Immature natural killer cell (primary cell): ENCODE measurements at places on chromosomes 6 and 20. TPM values are rescaled to one million over a fixed set of nuclear protein-coding genes. Genes with fewer than 3 reads are reported as not detected.

GRCh38 chr6:131062241-131063027, 611 bp downstream of the EPB41L2 start:
- DNase-seq = peak; percentile 19

The ADAM33 gene
- not detected for polyA plus RNA-seq

The VWA7 gene
- 0.21 TPM for polyA plus RNA-seq

GRCh38 chr6:167566711-167567141, 241.8 kb downstream of the TTLL2 start:
- no peak for DNase-seq

The BAG2 gene
- 1.7 TPM for polyA plus RNA-seq

The EYA2 gene
- polyA plus RNA-seq = not detected

DNA sequence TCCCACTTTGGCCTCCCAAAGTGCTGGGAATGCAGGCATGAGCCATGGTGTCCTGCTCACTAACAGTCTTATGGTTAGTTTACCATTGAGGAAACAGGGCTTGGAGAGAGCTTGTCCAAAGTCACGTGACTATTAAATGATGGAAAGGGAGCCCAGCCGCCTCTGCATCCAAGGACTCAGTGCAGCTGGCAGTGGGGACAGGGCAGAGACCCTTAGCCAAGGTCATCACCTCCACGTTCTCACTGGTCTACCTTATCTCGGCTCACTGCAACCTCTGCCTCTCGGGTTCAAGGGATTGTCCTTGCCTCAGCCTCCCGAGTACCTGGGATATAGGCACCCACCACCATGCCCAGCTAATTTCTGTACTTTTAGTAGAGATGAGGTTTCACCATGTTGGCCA, 109.3 kb downstream of the SLC23A2 start:
- DNase-seq = no peak

The DEF6 gene
- polyA plus RNA-seq = 95.1 TPM

The EDN1 gene
- polyA plus RNA-seq = not detected

The FANCE gene
- 2.2 TPM for polyA plus RNA-seq

DNA sequence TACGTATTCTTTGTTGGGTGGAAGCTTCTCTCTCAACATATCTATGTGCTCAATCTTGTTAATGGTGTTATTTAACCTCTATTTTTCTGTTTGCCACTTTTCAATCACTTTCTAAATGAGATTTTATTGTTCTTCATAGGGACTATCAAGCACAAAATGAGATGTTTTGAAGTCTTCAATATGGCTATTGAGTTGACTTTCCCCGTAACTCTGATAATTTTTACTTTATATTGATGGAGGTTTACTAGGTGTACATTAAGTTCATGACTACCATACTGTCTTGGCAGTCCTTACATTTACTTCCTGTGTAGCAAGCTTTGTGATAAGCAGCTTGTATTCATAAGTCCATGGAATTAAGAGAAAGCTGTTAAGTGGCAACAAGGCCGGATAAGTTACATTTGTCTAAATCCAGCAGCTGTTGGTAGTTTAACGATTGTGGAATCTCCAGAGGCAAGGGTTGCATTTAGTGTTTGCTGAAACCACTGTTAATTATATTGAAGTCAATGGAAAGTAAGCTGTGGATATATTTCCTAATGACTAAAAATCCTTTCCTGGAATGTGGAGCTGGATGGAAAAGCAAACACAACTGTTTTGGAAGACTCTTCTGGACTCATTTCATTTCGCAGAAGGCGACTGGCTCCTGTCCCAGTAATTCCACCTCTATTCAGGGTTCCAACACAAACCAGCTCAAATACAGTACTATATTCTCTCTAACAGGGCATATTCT, 57.3 kb upstream of the SMIM29 start:
- no peak for DNase-seq

DNA sequence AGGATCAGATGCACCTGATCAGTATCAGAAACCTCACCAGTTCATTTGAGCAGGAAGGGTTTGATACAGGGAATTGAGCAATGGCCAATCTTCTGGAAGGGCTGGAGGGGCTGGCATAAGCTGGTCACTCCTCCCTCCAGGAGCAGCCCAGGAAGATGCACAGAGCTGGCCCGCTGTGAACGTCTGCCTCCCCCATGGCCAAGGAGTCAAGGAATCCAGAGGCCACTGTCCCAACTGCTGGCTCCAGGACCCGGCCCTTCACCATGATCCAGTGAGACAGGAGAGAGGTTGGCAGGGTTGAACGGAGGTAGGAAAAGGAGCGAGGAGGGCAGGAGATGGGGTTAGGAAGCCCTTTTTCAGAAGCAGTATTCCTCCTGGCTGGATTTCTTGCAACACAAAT, 113.9 kb upstream of the CST7 start:
- no peak for DNase-seq

DNA sequence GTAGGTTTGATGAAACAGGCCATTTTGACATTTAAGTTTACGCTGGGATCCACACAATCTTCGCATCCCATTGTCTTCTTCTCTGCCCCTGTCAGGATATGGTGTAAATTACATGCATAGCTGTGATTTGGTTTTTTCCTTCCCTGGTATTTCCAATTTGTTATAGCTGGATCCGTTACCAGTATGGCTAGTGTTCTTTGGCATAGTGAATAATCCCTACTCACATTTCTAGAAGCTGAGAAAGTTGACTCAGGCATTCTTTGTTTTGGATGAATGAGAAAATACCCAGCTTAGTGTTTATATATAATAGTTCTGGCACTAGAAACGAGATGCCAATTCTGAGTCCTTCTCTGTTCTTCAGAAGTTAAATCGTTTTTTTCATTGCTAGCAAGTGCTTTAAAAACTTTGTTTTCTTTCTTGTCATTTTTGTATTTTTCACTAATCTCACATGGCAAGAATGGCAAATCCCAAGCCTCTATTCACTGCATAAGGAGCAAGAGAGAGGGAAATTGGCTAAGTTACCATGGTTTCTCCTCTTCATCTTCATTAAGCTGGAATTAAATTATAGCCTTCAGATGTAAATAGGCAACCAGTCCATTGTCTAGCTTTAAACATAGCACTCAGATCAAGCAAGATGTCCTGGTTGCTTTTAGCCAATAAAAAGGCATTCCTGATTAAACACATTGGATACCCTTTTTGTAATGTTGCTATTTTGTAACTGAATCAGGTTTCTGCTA, 91.9 kb upstream of the LAMP5 start:
- no peak for DNase-seq

DNA sequence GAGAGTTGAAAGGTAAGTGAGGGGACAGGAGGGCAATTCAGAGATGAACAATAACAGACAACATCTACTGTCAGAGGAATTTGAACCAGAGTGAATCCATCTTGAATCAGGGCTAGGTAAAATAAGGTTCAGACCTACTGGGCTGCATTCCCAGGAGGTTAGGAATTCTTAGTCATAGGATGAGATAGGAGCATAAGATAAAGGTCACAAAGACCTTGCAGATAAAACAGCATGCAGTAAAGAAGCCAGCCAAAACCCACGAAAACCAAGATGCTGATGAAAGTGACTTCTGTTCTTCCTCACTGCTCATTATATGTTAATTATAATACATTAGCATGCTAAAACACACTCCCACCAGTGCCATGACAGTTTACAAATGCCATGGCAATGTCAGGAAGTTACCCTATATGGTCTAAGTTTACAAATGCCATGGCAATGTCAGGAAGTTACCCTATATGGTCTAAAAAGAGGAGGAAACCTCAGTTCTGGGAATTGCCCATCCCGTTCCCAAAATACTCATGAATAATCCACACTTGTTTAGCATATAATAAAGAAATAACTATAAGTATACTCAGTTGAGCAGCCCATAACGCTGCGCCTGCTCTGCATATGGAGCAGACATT, 248.5 kb downstream of the HAO1 start:
- no peak for DNase-seq

The NRSN2 gene
- 8.9 TPM for polyA plus RNA-seq

- DNase-seq = no peak
Observed at GRCh38 chr6:134177236-134177635, 124.8 kb upstream of the SLC2A12 start.

The SNAP91 gene
- not detected for polyA plus RNA-seq

The DCBLD1 gene
- polyA plus RNA-seq = 5.2 TPM

DNA sequence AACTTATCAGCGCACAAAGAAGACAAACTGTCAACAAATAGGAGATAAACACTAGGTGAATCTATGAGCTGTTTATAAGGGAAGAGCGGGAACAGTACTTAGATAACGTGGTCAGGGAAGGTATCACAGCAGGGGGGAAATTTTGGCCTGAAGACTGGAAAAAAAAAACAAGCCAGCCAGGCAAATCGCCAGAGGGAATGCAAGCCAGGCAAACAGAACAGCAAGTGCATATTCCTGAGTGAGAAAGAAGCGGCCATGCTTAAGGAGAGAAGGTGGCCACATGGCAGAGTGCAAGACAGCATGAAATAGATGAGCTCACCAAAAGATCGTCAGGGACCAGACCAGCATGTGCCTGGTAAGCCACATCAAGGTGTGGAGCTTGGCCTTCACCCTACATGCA, 466.5 kb upstream of the ARID1B start:
- no peak for DNase-seq

The CST9 gene
- not detected for polyA plus RNA-seq

DNA sequence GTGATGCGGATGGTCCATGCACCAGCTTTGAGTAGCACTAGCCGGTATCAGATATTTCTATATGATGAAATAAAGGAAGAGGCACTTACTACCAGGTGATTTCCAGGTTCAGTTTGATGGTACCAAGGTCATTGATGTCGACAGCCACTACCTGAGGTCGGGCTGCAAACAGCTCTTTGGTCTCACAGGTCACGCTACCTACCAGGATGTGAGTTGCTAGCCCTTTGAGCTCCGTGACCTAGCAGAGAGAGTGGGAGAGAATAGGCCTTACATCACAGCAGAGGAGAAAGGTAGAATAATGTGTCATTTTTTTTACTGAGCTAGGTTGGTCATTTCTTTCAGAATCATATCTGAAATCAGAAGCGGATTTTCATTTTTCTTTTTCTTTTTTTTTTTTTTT, 51.0 kb upstream of the ARMH2 start:
- DNase-seq = no peak

GRCh38 chr6:11702500-11703130, 76.0 kb downstream of the ADTRP start:
- DNase-seq = no peak

GRCh38 chr6:46500382-46500781, 9.1 kb upstream of the RCAN2 start:
- DNase-seq = no peak

GRCh38 chr20:59181936-59182335, 18.3 kb downstream of the ZNF831 start:
- DNase-seq = no peak

DNA sequence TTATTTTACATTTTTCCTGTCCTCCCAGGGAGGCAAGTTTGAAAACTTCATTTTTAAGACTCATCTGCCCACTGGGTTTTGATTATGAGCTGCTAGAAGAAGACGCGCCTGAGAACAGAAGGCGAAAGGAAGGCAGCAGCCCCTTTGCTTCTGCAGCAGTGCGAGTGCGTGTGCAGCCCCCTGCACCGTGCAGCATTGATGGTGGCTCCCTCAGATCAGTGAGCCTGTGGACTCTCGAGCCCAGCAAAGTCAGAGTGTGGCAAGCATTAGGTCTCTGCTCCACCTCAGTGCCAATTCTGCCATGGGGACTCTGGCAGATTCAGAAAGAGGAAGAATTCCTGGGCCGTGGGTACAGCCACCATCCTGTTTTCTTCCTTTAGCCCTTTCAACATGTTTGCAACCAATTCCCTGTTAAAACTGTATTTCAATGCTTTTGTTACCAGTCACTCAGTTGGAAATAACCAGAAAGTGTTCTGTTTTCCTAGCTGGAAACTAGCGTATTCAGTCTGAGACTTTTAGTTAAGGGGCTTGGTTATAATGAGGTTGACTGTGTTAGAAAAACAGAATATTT, 134.8 kb upstream of the OGFRL1 start:
- DNase-seq = no peak

The HS3ST5 gene
- not detected for polyA plus RNA-seq

- no peak for DNase-seq
Observed at GRCh38 chr20:15594158-15594695, 979.0 kb downstream of the KIF16B start.

DNA sequence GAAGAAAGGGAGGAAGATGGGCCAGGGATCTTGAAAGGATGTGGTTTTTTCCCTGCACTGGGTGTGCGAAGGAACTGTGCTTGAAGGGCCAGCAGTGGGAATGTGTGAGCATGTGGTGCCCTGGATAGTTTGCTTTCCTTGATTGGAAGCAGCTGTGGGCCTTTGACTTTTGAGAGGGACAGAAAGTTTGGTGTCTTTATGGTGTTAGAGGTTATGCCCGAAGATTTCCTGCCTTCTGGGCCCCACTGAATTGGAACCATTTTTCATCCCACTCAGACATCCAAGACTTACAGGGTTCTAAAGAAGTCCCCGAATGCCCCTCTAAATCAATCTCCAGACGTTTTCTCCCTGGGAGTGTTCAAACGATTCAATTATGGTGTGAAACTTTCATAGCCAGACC, 23.5 kb upstream of the EDN3 start:
- DNase-seq = no peak

- no peak for DNase-seq
Observed at GRCh38 chr6:27478141-27478705, 5.3 kb upstream of the ZNF184 start.

DNA sequence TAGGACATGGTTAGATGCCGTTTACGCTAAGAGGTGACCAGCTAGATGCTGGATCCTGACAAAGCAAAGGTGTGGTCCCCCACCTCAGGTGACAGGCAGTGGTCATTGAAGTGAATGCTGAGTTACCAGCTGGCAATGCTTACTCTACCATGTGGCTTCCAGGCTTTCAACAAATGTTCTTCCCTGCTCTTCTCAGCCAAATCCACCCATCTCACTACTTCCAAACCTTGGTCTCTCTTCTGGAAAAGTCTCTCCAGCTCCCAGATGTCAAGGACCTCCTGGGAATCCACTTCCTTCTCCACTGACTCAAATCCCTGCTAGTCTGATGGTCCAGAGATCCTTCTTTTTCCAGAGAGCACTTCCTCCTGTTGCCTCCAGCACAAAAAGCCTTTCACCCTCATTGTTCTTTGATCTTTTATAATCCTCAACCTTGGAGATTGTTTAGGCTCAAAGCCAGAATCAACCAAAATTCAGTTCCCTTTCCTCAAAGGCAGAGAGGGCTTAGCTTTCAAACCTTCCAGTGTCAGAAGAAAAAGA, 228.0 kb downstream of the ZNF217 start:
- DNase-seq = no peak

The ZNF391 gene
- polyA plus RNA-seq = 2.0 TPM

DNA sequence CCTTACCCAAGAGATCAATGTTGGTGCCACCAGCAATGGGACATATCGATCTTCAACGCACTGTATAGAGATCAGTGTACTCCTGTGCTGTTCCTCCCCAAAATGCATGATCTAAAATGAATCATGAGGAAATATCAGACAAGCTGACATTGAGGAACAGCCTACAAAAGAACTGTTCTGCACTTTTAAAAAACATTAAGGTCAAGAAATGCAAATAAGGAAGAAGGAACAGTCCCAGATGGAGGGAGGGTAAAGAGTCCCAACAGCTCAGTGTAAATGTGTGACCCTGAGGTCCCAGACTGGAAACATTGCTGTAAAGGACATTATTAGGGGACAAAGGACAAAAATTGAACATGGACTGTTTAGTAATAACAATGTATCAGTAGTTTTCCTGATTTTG, 24.3 kb upstream of the XRN2 start:
- DNase-seq = no peak

GRCh38 chr6:3654898-3655297, 96.6 kb downstream of the PXDC1 start:
- no peak for DNase-seq
